Pulmonary artery endothelial cell (primary cell): ENCODE measurements at places on chromosomes 6 and 20. TPM values are rescaled to one million over a fixed set of nuclear protein-coding genes. Genes with fewer than 3 reads are reported as not detected.

Gene FRMD1
- total RNA-seq, result not detected in 2 replicates

Gene CRISP1
- not detected in 2 replicates for total RNA-seq

Gene TRIM31
- not detected in 2 replicates for total RNA-seq

Gene PGM3
- 74.8 and 121 TPM in 2 replicates for total RNA-seq

Gene THBD
- total RNA-seq, result 104 and 139 TPM in 2 replicates

Gene EYA4
- total RNA-seq, result 0.07 TPM in 1 of 2 replicates, not detected in the other

Gene GPLD1
- 0.04 TPM in 1 of 2 replicates, not detected in the other for total RNA-seq

Gene MCCD1
- not detected in 2 replicates for total RNA-seq

Gene REM1
- total RNA-seq, result 0.32 TPM in 1 of 2 replicates, not detected in the other

Gene CDK19
- total RNA-seq, result 4.7 and 5.1 TPM in 2 replicates

Gene SEMG1
- not detected in 2 replicates for total RNA-seq

Gene BPIFB1
- not detected in 2 replicates for total RNA-seq

Gene FRK
- total RNA-seq, result 0.07 and 0.14 TPM in 2 replicates

Gene TRIM40
- not detected in 2 replicates for total RNA-seq

Gene YTHDF1
- 25.5 and 31.8 TPM in 2 replicates for total RNA-seq

Gene CCN2
- total RNA-seq, result 642 and 861 TPM in 2 replicates

Gene PAK5
- not detected in 2 replicates for total RNA-seq

Gene EPPIN
- not detected in 2 replicates for total RNA-seq

Gene C20orf141
- total RNA-seq, result not detected in 2 replicates

Gene PSMA7
- total RNA-seq, result 463 and 570 TPM in 2 replicates

Gene POM121L2
- not detected in 2 replicates for total RNA-seq

Gene MRS2
- 14.4 and 15.4 TPM in 2 replicates for total RNA-seq

Gene ACTL10
- 1.9 and 4.2 TPM in 2 replicates for total RNA-seq

Gene STMND1
- total RNA-seq, result not detected in 2 replicates

Gene RAE1
- total RNA-seq, result 28.9 and 42.8 TPM in 2 replicates

Gene COL21A1
- total RNA-seq, result 0.13 and 1.4 TPM in 2 replicates

Gene MSH5
- total RNA-seq, result 6.1 and 6.7 TPM in 2 replicates

Gene POPDC3
- total RNA-seq, result 0.92 and 2.4 TPM in 2 replicates

Gene TNFAIP3
- total RNA-seq, result 4.8 and 5.0 TPM in 2 replicates

Gene CST1
- 0.26 TPM in 1 of 2 replicates, not detected in the other for total RNA-seq

Gene RGS17
- total RNA-seq, result 1.5 and 6.1 TPM in 2 replicates

Gene MOCS1
- total RNA-seq, result 12.4 and 13.5 TPM in 2 replicates

Gene JPH2
- total RNA-seq, result not detected in 2 replicates

Gene B3GAT2
- under 0.01 TPM in 1 of 2 replicates, not detected in the other for total RNA-seq

Gene PRKN
- total RNA-seq, result 0.39 and 0.59 TPM in 2 replicates

Gene SLCO4A1
- 3.6 and 10.4 TPM in 2 replicates for total RNA-seq

Gene BLOC1S5
- total RNA-seq, result 20.2 and 22.8 TPM in 2 replicates

Gene GDAP1L1
- total RNA-seq, result not detected in 2 replicates

Gene UBD
- total RNA-seq, result 0.53 and 1.9 TPM in 2 replicates

Gene PPP1R3G
- total RNA-seq, result 0.33 and 0.39 TPM in 2 replicates

Gene ADGB
- not detected in 2 replicates for total RNA-seq

Gene ZSCAN23
- total RNA-seq, result 0.07 and 0.14 TPM in 2 replicates

Gene RSPH3
- 1.5 and 1.6 TPM in 2 replicates for total RNA-seq
